NCI-H1694 treated with DMSO at 0.1 percent for 48 hours (cell line): ENCODE measurements at places on chromosomes 7 and 10.
A peak's percentile ranks its signal among the peaks of the same experiment; 100 is the strongest.

GRCh38 chr7:150406567-150407421, 27.7 kb downstream of the ZNF775 start:
- peak; percentile 68 for DNase-seq

DNA sequence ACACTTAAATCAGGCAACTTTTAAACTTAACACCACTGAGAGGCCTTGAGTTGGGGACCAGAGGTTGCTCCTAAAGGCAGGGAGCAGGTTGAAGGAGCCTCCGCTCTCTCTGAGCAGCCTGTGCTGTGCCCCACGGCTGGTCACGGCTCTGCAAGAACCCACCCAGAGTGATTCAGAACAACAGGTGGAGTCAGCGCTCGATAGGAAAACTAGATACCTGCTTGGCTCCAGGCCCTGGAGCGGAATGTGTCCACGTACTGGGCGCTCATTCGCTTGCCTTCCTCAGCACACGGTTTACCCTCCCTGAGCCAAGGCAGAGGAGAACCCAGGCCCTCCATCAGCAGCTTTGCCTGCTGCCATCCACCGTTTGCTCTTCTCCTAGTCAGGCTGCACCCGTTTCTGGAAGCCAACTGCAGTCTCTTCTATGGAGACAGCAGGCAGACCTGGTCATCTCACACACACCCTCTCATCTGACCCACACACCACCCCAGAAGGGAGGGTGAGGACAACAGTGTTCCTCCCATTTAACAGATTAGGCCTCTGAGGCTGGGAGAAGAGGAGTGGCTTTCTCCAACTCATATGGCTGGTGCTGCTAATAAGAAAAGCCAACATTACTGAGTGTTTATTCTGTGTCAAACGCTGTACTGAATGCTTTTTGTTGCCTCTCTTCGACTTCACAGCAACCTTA, 37.6 kb upstream of the PDCD4 start:
- DNase-seq: no peak

- no peak for DNase-seq
Measured at GRCh38 chr10:1715821-1716220, 21.5 kb downstream of the ADARB2 start.

DNA sequence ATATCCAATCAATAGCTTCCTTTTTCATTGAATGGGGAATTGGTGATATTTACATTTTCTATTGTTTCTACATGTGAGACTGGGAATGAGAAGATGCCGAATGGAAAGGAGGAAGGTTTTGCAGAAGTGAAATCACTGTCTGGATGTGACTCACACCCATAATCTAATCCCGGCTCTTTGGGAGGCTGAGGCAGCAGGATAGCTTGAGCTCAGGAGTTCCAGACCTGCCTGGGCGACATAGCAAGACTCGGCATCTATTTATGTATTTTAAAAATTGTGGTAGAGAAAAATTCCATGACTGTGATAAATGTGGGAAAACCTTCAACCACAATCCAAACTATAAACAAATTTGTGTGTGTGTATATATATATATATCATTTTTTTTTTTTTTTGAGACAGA, 10.9 kb upstream of the FIS1 start:
- no peak for DNase-seq

- no peak for DNase-seq
Measured at GRCh38 chr10:49595003-49595712, 15.0 kb upstream of the SLC18A3 start.

DNA sequence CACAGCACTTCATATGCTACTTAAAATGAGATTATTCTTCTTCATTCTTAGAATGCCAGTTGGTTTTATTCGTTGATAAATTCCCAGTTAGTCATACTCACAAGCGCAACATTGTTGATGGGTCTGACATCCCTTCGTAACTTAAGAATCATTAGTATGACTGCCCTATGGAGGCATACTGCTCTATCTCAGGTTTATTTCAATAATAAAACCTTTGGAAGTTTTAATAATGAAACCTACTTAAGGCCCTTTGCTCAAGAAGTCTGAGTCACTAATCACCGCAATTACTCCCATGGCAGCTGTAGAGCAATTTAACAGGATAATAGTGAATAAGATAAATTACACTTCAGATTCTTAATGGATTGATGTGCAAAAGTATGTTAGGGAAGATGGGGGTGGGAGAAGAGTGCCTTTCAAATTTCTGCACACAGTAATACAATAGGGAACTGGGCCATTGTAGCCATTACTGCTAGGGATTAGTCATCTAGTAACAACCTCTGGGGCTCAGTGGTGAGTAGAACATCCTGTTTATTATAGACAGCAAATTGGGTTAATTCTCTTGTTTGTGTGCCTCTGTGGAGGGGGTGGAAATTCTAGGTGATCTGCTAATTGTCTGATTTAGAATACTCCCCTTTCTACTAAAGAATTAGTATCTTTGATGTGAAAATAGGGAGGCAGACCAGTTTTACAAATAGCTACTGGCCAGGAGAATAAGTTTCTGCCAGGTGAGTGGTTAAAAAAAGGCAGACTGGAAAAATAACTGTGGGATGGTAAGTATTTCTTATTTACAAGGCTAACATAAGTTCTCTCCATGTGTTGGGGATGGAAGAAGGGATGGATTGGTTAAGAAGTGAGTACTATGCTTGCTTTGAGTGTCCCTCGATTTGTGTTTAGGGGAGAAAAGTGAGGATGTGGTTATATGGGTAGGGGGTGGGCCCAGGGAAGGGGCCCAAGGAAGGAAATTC, 74.5 kb upstream of the VKORC1L1 start:
- DNase-seq: no peak

GRCh38 chr10:82813856-82814255, 938.9 kb downstream of the NRG3 start:
- no peak for DNase-seq

DNA sequence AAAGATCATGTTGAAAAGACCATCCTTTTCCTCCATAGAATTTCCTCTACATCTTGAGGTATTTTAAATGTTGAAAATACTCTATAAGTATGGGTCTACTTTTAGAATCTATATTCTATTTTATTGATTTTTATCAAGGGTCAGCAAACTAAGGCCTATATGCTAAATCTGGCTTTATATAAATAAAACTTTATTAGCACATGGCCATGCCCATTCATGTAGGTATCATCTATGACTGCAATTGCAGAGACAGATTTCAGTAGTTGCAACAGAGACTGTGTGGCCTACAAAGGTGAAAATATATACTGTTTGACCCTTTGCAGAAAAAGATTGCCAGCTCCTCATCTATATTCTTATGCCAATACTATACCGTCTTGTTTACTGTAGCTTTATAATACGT, 72.7 kb downstream of the TAX1BP1 start:
- no peak for DNase-seq

- DNase-seq: peak; percentile 63
Measured at GRCh38 chr7:98669329-98670000, 52.4 kb downstream of the NPTX2 start.

GRCh38 chr10:70233939-70234300, 691 bp upstream of the PPA1 start:
- DNase-seq: no peak
